ENCODE measurements at places on chromosomes 13 and 19.
A peak's percentile ranks its signal among the peaks of the same experiment; 100 is the strongest.

GRCh38 chr13:60397704-60398378 lies 821 bp downstream of the TDRD3 start:
- DNase-seq: peak; percentile 13

DNA sequence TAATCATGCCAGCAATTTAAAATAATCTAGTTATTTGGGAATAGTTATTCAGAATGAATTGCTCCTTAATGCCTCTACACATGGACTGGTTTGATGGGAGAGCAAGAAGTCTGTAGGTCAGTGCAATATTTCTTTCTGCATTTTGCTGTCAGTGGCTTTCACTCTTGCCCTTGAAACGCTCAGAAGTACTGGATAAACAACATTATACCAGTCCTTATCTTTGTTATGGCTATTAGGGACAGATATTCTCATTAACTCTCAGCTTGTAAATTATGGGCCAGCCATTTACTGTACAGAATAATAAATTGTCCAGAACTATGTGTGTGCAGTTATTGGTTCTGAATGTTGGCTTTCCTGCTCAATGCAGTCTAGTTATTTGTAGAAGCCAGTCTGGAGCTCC lies 224.4 kb downstream of the OXGR1 start:
- DNase-seq: no peak

GRCh38 chr13:30846866-30847265 lies 59.2 kb upstream of the MEDAG start:
- DNase-seq: no peak

DNA sequence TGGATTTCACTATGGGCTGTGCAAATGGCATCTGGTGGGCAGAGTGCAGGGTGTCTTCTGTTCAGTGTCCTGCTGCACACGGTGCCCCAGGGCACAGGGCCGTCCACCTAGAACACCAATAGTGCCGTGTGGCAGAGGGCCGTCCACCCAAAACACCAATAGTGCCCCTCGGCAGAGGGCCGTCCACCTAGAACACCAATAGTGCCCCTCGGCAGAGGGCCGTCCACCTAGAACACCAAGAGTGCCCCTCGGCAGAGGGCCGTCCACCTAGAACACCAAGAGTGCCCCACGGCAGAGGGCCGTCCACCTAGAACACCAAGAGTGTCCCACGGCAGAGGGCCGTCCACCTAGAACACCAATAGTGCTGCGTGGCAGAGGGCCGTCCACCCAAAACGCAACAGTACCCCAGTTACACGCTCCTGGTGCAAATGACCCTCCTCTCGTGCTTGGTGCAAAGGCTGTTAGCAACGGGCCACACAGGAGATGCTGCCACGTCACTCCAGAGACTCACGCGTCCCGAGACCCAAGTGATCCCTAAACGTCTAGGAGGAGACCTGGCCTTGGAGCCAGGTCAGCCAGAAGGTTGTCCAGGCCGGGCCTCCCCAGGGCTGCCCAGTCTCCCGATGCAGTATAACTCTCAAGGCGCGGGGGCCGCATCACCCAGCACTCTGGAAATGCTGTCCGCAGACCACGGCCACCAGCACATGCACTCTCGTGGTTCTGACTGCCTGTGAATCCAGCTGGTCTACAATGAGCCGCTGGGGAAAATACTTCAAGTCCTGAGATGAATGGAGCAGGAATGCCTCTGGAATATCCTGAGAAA lies 51.5 kb downstream of the RASA3 start:
- DNase-seq: no peak

DNA sequence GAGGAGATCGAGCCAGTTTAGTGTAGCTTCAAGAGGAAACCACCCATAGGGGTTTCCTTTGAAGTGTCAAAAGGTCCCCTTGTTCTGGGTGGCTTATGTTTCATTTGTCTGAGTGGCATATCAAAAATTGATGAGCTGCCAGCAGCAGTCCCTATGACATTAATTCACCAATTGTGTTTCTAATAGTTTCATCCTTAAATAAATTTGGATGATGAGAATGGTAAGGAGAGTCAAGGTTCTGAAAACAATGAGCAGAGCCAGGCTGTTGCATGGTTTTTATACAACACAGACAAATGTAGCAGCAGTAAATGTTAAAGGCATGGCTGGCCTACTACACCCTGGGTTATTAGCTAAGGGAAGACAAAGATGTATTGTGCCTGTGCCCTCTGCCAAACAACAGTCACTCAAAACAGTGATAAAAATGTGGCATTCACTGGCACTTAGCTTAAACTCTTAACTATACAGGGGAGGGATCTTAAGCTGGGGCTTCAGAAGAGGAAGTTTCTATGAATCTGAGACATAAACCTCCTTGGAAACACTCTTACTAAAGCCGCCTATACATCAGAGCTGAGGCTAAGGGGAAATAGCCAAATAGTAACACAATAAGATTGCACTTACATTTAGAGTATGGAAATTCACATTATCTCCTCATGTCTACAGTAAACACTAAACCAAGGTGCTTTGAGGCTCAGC lies 200.5 kb downstream of the POU4F1 start:
- DNase-seq: no peak

DNA sequence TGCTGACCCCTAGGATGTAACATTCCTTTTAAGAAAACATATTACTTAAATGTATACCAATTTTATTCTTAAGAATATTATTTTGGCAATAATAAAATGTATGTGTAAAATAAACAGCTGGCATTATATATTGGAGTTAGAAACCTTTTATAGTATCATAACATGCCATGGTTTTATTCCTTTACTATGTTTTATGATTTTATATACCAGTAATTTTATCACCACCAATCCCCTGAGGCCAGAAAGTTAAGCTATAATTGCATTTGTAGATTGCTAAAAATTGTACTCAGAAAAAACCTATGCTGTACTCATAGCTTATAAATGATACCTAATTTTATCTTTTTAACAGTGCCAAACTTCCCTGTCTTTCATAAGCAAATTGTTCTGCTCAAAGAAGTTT lies 17.9 kb downstream of the GPALPP1 start:
- DNase-seq: no peak

- no peak for DNase-seq
Measured at GRCh38 chr13:42041011-42041683, 7.3 kb upstream of the DGKH start.

DNA sequence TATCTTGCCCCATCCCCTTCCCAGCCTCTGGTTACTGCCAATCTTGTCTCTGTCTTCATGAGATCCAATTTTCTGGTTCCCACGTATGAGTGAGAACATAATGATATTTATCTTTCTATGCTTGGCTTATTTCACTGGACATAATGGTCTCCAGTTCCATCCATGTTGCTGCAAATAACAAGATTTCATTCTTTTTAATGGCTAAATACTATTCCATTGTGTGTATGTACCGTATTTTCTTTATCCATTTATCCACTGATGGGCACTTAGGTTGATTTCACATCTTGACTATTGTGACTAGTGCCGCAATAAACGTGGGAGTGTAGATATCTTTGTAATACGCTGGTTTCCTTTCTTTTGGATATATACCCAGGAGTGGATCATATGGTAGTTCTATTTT lies 43.0 kb downstream of the CHST8 start:
- no peak for DNase-seq

DNA sequence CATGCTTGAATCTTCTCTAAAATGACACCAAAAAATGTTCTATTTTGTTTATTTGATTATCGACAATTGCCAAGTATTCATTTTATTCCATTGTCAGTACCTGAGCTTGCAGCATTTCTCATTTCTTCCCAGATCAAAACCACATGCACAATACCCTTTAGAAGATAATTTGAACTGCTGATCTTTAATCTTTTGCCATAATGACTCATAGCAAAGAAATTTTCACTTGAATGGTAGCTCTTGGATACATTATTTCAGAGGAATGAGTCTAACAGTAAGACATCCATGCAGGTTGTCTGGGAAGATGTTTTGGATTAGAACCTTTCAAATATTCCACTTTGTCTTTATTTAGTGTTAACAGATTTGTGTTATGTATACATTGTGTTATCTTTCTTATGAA lies 42.0 kb upstream of the RXFP2 start:
- DNase-seq: peak; percentile 20

DNA sequence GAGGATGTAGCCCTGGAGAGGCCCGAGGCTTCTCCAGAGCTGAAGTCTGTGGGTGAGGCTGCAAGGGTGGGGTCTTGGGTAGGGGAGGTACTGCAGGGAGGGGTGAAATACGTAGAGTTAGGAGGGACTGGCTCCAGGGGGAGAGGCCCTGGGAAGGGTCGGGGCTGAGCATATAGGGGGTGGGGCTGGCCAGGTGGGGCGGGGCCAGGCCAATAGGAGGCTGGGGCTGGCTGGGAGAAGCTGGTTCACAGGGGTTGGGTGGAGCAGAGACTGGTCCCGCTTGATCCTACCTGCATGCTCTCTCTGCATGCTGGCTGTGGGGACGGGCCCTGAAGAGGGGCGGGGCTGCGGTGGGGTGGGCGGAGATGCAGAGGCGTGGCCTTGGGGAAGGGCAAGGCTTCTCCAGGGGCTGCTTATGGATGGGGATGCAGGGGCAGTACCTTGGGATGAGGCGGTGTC lies 51.9 kb downstream of the CELF5 start:
- no peak for DNase-seq

- no peak for DNase-seq
Measured at GRCh38 chr19:45771311-45771933, 2.4 kb upstream of the SIX5 start.

DNA sequence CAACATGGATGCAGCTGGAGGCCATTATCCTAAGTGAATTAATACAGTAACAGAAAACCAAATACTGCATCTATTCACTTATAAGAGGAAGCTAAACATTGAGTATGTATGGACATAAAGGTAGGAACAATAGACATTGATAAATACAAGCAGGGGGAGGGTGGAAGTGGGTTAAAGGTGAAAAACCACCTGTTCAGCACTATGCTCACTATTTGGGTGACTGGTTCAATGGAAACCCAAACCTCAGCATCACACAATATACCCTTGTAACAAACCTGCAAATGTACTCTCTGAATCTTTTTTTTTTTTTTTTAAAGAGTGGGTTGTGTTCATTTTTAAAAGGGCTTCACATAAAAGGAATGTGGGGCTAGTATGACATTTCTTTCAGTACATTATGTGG lies 26.9 kb upstream of the CPB2 start:
- DNase-seq: no peak

- DNase-seq: no peak
Measured at GRCh38 chr19:7280940-7281666, 13.1 kb downstream of the INSR start.

DNA sequence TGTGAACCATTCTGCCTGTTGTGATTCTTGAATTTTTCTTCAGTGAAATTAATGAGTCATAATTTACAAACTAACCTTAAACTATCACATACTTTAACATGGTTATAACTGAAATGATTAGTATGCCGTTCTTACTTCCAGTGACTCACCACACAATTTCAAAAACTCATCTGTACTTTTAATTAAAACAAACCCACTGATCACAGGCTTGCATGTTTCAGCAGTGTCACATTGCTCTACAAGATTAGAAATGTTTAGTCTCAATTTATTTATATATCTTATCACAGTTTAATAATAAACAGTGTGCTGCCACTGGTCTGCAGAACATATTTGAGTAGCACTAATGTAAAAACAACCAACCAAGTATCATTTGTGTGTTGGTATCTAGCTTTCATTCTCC lies 2227.9 kb upstream of the PCDH20 start:
- no peak for DNase-seq

- DNase-seq: no peak
Measured at GRCh38 chr13:35789335-35790165, 313.1 kb upstream of the MAB21L1 start.

Measured in fibroblast of skin of left biceps (primary cell).